Activated effector memory CD4-positive, alpha-beta T cell treated with Interleukin-2 at 50 U/mL for 16 hours (primary cell): ENCODE measurements at places on chromosomes 1 and 21.

DNA sequence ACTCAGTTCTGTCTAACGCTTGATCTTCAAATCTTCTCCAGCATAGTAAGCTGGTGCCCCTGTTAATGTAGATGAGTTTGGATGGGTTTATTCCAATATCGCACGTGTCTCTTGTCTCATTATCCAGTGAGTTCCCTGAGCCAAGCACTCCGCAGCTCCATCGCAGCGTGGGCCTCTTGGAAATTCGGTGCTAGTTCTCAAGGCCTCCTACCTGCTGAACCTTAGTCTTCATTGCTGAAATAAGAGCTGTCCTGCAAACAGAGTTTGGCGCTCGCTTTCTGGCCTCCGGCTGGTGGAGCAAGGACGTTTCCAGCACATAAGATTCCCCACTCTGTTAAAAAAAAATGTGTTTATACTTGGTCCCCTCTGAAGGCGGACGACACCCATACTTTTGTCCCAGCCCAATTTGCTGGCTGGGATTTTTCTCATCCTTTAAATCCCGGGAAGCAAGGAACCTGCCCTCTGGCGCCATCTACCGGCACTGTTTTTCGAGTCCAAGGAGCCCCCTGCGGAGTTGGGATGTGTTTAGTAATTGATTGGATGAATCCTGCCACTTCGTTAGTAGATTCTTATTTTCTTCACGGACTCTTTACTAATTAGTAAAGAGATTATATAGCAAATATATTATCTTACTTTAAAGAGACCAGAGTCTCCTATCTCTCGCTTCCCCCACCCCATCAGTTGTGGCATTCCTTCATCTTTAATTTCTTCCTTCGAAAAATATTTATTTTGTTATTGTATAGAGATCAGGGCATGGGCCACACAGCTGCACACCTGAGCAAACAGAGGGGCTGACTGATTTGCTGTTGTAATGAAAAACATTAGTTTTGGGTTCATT, 14.7 kb downstream of the JUN start:
- DNase-seq, result no peak

DNA sequence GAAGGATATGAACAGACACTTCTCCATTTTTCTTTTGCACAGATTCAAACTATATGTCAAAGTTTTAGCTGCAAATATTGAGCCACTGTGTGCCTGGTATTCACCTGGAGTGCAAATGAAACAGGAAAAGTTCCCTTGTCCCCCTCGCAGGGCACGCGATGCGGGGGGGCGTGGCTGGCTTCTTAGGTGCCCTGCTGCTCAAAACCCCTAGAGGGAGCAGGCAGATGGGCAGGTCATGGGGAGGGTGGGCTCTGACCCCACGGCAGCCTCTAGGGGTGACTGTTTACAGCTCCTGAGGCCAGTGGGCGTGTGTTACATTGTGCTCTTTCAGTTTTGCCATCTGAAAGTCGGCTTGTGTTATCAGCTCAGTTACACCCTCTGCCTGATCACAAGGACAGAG, 931.2 kb upstream of the B3GALT2 start:
- no peak for DNase-seq

- no peak for DNase-seq
Measured at GRCh38 chr1:72111662-72112061, 170.7 kb downstream of the NEGR1 start.

DNA sequence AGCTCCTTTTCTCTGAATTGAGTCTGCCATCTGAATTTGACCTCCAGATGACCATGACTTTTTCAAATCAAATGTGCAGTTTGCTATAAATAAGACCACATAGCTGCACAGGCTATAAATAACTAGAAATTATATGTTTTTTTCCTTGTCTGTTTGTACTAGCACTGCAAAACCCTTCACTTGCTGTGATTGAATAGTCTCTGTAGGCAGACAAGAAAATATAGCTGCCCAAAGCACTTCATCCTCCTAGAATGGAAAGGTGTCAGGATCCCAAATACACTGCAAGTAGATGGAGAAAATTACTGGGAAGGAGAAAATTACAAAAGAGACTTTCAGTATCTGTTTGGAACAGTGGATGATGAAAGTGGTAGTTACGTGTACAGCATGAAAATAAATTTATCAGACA, 175.8 kb downstream of the APP start:
- DNase-seq, result no peak

DNA sequence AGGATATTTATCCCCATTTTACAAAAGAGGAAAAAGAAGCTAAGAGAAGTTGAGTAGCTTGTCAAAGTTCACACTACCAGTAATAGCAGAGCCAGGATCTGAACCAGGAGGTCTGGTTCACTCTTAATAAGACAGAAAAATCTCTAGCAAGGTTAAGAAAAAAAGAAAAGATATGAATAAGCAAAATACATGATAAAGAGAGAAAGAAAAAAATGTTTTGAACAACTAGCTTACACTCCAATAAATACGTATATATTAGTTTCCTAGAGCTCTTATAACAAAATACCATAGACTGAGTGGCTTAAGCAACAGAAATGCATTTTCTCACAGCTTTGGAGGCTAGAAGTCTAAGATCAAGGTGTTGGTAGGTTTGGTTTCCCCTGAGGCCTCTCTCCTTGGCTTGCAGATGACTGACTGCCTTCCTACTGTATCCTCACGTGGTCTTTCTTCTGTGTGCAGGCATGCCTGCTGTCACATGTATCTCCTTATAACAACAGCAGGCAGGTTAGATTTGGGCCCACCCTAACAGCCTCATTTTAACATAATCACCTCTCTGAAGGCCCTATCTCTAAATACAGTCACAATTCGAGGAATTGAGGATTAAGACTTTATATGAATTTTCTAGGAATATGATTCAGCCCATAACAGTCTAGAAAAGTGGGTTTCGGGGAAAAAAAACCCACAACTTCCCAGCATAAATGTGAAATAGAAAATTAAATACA, 60.4 kb downstream of the LEPR start:
- no peak for DNase-seq

DNA sequence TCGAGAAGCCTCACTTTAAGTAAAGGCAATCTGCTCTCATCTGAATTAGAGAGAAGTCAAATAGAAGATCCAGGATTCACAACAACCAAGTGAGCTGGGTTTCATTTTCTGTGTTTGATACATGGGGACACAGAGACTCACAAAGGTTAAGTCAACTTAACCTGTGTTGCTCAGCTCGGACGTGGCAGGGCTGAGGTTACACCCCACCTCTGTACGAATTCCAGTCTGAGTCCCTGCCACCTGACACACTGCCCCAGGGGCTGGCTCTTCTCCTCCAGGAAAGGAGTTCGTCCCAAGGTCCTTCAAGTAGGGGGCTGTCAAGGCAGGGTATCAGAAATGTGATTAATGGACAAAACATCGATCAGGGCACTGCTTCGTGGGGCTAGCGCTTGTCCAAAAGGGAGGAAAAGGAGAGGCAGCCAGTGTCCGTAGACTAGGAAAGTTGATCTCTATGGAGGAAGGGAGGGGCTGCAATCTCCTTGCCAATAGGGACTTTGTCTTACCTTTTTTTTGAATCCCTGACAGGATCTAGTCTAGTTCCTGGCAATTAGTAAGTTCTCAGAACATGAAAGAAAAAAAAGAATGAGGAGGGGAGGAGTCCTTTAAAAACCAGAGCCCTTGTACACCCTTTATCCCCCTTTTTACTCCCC, 116.4 kb downstream of the CNIH3 start:
- DNase-seq, result no peak

DNA sequence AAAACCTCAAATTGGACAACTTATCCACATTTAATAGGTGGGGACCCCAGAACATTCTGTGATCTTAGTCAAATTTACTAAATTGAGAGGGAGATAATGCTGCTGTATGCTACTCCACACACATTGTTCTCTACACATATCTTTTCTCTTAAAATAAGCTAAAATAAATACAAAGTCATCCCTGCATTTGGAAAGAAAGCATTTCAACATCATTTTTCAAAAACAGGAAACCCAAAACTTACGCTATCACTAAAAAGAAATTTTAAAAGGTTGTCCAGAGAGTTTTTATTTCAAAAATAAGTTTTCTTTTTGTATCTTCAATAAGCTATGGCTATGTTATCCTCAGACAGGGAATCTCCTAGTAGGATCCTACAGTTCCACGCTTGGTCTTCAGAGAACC, 19.5 kb upstream of the OR6N2 start:
- DNase-seq, result no peak

- no peak for DNase-seq
Measured at GRCh38 chr1:211641044-211641800, 34.2 kb downstream of the NEK2 start.

- DNase-seq, result no peak
Measured at GRCh38 chr21:42735061-42735460, 81.6 kb downstream of the PDE9A start.

- DNase-seq, result no peak
Measured at GRCh38 chr21:45088116-45088515, 13.7 kb downstream of the ADARB1 start.

DNA sequence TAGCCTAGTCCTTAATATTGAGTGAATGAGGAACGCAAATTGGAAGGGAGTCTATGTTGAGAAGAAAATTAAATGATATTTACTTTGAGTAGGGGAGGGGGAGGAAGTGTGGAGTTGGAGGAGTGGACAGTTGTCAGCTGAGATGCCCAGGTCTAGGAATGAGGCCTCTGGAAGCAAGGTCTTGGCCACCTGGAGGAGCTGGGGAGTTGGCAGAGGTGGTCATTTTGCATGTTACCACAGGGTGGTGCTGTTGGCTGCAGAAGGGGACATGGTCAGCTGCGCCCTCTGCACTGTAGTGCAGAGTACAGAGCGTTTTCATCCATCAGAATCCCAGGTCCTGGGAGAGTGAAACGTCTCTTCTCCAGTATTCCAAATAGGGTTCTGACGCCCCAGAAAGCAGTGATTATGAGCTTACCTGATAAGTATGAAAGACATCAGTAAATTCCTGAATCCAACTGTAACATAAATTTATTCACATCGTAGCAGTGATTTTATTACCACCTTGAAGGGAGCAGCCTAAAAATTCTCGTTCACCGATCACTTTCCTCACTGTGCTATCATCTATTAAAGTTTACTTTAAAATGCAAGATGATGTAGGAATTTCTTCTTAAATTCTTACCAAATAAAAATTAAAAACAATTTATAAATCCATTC, 13.8 kb downstream of the PARK7 start:
- DNase-seq, result no peak

GRCh38 chr1:84086189-84086588, 57.9 kb upstream of the PRKACB start:
- DNase-seq, result no peak

DNA sequence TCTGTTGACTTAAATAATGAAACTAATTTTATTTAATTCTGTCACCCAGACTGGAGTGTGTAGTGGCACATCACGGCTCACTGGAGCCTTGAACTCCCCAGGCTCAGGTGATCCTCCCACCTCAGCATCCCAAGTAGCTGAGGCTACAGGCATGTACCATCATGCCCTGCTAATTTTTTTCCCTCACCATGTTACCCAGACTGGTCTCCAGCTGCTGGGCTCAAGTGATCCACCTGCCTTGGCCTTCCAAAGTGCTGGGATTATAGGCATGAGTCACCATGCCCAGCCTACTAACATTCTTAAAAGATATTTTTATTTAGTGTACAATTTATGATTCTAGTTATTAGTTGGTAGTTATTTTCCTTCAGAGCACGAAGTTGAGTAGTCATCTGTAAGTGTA, 49.5 kb downstream of the NRDC start:
- DNase-seq, result no peak

- no peak for DNase-seq
Measured at GRCh38 chr1:36838888-36839287, 195.4 kb downstream of the GRIK3 start.
